Thoracic aorta (tissue), 2 donors: ENCODE measurements at places on chromosomes 6 and 20.

- no peak for DNase-seq
Observed at GRCh38 chr6:43771210-43771857, 1.3 kb downstream of the VEGFA start.

GRCh38 chr20:37463726-37464494 lies 57.1 kb upstream of the NNAT start:
- no peak for DNase-seq

- no peak for DNase-seq
Observed at GRCh38 chr6:87674290-87674689, 27.7 kb downstream of the AKIRIN2 start.

GRCh38 chr6:74073999-74074398 lies 378.0 kb downstream of the CD109 start:
- DNase-seq, result no peak

DNA sequence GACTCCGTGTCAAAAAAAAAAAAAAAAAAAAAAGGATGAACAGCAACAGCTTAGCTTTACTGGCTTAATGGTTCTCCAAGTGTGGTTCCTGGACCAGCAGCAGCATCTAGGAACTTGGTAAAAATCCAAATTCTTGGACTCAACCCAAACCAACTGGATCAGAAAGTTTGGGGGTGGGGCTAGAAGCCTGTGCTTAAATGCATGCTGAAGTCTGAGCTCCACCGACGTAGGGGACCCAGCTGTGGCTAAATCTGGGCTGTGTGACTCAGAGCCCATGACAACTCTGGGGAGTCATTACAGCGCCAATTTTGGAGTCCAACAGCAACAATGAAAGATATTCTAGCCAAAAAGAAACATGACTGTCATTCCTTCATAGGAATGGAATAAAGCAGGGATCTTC lies 13.6 kb upstream of the CHD6 start:
- peak; percentile 80 for DNase-seq

- DNase-seq, result no peak
Observed at GRCh38 chr6:102051001-102051400, 657.5 kb downstream of the GRIK2 start.

DNA sequence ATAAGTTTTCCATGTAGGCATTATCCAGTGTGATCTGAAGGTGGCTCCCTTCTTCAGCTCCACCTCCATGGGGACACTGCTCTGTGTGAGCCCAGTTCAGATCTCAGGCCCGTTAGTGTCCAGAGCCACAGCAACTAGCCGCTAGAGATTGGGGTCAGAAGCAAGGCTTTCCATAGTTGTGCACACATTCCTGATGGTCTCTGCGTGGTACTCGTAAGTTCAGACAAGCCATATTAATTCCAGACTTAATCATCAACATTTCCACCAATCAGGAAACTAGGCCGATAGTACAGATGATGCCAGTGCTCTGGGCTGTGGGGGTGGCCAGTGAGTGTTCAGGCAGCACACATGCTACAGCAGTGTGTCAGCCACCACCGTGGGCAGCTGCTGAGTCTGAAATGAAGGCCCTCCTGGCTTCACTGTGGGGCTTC lies 17.5 kb upstream of the SYNCRIP start:
- no peak for DNase-seq

GRCh38 chr6:158503846-158504245 lies 56.0 kb upstream of the TMEM181 start:
- no peak for DNase-seq

DNA sequence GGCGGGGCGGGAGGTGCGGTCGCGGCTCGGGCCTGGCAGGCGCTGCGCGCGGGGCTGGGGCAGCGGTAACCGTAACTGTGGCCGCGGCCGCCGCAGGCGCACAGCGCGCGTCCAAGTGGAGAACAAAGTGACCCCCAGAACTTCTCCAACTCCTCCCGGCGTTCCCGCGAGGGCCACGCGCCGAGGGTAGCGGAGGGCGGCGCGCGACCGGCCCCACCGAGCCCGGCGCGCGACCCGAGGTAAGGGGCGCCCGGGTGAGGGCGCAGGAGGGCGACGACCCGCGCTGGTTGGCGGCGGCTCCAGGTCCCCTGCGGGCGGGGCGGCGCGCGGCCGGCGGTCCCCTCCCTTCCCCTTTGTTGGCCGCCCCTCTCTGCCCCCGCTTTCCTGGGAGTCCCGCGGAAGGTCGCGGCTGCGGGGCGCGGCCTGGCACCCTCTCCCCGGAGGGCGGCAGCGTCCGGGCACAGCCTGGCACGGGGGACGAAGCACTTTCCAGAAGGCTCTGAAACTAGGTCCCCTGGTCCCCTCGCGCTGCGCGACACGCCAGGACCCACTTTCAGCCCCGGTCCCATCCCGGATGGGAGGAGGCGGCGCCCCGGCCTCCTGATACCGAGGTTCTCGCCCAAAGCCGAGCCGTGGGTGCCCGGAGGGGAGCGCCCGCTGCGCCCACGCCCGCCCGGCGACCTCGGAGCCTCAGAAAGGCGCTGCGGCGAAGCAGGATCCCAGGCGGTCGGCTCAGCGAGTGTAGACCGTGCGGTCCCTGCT lies at the start of gene TIAM2:
Gene TIAM2, plus strand, starts transcription at position 62 of the 762 bp plus-strand sequence. CDS start 133,909 bp downstream, outside the sequence.
- no peak for DNase-seq

DNA sequence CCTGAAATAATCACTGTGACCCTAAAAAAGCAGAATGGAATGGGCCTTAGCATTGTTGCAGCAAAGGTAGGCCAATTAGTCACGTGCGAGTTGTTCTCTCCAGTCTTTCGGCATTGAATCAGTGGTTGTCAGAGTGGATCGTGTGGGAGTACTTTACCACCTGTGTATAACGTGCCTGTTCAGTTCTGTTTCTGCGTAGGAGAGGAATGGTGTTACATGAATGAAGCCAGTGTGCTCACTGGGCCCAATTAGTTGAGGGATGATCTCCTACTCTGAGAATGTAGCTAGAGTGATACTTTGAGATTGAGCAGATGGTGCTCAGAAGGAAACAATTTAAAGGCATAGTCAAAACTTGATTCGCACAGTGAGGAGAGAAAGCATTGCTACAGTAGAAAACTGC lies 72.4 kb upstream of the KIF25 start:
- DNase-seq, result no peak

- no peak for DNase-seq
Observed at GRCh38 chr20:38207621-38208020, 42.6 kb upstream of the TGM2 start.

DNA sequence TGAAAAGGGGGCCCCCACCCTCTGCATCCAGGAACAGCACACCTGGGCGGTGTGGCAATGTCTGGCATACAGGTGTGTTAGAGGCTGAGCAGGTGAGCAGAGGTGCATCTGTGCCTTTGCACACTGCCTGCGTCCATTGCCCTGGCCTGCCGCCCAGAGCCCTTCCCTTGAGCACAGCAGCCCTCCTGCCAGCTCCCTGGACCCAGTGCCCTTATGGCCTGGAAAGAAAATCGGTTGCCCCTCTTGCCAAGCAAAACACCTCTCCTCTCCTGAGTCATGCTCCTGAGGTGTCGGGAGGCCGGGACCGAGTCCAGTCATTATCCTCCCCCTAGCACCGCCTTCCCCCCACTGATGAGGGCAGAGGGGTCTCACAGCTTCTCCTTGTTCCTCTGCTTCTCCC lies 259.9 kb downstream of the SMOC2 start:
- DNase-seq, result no peak

DNA sequence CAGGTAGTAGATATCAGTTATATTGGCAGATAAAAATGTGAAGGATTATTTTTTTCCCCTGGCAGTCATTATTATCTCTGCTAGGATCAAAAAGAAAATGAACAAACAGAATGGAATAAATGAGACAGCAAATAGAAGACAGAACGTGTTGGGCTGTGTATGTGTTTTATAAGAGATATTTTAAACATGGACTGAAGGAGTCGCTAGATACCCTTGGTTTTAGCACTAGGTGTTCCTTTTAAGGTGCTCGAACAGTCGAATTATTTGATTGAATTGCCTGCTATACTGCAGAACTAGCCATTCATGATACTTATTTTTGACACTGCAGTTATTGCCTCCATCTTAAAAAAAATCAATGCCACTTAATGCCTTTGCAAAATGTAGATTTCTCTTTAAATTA lies 3.7 kb downstream of the GRIK2 start:
- DNase-seq, result no peak

GRCh38 chr20:47950124-47950912 lies 165.0 kb upstream of the SULF2 start:
- no peak for DNase-seq

DNA sequence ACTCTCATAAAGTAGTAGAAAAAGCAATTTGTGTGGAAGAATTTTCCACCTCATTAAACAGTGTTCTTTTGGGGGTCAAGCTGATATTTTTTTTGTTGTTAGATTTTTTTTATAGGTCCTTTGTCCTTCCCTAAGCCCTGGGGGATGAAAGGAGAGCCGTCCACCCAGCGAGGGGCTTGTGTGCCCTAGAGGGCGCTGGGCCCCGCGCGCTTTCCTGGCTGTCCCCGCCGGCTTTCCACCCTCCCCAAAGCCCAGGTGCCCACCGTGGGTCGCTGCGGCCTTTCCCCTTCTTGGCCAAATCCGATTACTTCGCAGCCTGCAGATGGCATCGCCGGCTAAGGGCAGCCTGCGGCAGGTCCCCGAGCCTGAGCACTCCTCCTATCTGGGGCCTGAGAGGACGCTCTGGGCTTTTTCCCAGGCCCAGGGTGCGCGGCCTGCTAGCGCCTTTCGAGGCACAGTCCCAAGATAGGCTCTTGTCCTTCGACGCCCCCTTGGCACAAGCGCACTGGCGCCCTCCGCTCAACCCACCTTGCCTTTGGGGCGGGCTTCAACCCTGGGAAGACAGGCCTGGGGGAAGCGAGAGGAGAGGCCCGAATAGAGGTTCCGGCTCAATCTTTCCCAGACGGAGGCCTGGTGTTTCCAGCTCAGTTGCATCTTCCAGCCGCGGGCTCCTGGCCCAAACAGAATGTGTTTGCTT lies 33.6 kb downstream of the TFAP2A start:
- DNase-seq, result no peak

DNA sequence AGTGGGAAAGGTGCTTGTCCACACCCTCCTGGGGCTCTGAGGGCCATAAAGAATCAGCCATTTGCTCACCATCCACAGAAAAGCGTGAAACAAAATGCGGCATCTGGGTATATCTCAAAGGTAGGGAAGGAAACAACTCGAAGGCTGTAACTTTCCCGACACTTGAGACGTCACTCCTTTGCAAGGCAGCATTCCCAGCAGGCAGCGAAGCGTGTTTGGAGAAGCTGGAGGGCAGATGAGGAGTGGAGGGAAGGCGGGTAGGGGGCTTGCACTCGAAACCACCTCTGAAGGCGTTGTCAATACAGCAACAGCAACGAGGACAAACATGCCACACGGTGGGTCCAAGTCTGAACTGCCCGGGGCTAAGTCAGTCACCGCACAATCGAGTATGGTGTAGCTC lies 98.4 kb downstream of the FOXC1 start:
- no peak for DNase-seq

DNA sequence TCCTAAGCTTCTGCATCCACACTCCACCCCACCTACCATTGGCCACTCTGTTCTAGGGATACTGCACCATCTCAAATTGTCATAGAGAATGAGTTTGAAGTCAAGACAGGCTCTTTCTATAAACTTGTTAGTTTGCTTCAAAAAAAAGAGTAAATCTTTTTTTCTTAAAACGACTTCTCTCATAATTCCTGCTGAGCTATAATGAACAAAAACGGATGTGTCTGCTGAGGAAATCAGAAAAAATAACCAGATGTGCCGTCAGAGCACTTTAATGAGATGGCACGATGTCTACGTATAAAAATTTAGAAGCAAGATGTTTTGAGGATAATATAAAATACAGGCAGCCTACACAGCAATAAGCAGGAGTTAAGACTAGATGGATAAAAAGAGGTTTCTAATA lies 24.0 kb upstream of the DDO start:
- DNase-seq, result no peak

DNA sequence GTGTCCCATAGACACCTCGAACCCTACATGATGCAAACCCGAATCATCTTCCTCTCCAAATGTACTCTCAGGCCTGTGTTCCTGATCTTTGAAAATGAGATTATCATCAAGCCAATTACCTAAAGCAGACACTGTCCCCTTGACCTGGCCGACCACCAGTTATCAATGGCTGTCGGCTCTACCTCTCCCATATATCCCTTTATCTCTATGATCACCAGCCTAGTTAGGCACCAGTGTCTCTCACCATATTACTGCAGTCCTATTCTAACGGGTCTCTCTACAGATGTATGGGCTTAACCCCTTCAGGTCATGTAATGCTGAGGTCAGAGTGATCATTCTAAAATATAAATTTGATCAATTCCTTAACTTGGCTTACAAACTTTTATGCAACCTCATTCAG lies 234.9 kb upstream of the MARCKS start:
- DNase-seq, result no peak

- no peak for DNase-seq
Observed at GRCh38 chr20:44465001-44465560, 10.6 kb upstream of the TTPAL start.

DNA sequence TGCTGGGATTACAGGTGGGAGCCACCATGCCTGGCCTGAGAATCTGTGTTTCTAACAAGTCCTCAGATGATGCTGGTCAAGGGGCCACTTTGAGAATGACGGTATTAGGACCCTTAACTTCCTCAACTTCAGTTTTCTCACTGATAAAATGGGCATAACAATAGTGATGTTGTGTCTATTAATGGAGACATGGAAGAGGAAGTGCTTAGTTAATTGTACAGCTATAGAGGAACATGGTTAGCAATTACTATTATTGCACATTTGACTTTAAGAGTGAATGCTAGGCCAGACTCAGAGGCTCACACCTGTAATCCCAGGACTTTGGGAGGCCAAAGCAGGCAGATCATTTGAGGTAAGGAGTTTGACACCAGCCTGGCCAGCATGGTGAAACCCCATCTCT lies 12.7 kb downstream of the DPPA5 start:
- DNase-seq, result no peak

DNA sequence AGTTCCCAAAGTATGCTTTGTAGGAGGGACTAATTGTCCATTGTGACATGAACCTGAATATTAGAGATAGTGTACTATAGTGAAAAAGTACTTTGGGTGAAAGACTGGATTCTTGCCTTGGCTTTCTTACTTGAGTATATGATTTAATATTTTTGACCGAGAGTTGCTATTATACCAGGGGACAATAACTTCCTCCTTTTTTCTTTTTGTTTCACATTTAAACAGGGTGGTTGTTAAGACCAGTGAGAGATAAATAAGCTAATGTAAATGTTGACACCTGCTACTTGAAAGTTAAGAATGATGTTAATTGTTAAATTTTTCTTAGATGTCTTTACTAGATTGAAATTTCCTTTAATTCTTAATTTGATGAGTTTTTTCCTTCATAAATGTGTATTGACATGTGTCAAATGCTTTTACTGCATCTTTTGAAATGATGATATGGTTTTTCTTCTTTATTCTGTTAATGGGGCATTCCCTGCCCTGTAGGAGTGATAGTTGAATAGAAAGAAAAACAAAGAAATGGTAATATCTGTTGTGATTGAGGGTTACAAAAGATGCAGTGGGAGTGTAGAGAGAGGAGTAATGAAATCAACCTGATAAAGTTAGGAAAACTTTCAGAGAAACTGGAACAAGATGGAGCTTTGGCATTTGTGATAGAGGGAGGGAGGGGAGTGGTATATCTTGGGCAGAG lies 48.4 kb downstream of the ZFAND3 start:
- DNase-seq, result no peak

- DNase-seq, result no peak
Observed at GRCh38 chr6:151096255-151096612, 143.5 kb upstream of the AKAP12 start.
